Tibial nerve (tissue), 4 donors: ENCODE measurements at places on chromosomes 5 and 9. TPM values are rescaled to one million over a fixed set of nuclear protein-coding genes. Genes with fewer than 3 reads are reported as not detected.

DNA sequence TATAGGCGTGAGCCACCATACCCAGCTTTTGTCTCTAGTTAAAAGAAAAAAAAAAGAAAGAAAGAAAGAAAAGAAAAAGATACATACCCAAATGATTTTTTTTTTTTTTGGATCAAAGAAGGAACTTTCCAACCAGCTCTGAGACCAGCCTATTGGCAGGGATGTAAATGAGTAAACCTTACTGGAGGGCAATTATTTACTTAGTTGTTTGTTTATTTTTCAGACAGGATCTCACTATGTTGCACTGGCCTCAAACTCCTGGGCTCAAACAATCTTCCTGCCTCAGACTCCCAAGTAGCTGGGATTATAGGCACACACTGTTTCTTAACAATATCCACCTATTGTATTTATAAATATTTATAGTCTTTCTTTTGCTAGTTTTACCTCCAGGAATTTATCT is 10.9 kb upstream of the SPOUT1 start:
- no peak for DNase-seq

GRCh38 chr5:42612750-42613366 is 143.8 kb upstream of the CCDC152 start:
- DNase-seq: no peak

DNA sequence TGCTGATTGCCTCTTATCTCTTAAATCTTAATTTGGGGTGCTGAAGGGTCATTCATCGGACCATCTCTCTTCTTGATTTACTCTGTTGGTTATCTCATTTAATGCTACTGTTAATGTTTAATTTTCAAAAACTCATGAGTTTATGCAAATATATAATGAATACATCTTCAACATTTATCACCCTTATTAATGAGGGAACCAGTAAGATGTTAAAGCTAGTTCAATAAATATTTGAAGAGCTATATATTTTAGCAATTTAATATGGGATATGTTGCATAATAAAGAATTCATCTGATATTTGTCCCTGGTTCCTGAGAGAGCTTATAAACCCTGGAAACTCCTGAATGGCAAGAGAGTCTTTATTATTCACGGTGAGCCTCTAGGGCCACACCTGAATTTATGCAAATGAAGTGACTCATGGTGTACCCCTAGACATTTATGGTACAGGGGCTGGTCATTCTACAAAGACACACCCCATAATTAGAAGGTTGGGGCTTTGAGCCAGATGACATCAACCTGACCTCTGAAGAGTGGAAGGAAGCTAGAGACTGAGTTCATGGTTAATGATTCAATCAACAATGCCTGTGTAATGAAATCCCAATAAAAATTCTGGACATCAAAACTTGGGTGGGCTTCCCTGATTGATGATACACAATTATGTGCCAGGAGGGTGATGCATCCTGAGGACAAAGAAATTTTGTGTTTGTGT is 339.5 kb upstream of the ZNF608 start:
- DNase-seq: no peak

DNA sequence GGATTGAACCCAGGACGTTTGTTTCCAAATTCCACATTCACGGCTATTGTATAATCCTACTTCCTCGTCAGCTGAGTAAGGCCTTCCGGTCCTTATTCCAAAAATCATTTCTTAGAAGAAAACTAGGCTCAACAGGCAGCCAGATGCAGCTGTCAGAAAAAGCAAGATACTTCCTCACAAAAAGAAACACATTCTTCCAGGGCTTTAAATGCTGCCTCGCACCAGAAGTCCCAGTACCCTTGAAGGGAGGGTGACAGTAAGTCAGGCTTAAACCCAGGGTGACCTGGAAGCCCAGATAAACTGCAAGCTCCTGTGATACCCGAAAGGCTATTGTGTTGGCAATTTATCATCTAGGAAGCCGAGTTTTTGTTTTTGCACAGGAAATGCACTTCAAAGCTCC is 414.0 kb downstream of the NFIB start:
- DNase-seq: no peak

The HCN1 gene
- total RNA-seq: 21.9 TPM

The FOXI1 gene
- total RNA-seq: 0.44 TPM

GRCh38 chr9:32590898-32591297 is 17.9 kb upstream of the NDUFB6 start:
- no peak for DNase-seq

The SLC6A3 gene
- not detected for total RNA-seq

The ECPAS gene
- total RNA-seq: 101 TPM

DNA sequence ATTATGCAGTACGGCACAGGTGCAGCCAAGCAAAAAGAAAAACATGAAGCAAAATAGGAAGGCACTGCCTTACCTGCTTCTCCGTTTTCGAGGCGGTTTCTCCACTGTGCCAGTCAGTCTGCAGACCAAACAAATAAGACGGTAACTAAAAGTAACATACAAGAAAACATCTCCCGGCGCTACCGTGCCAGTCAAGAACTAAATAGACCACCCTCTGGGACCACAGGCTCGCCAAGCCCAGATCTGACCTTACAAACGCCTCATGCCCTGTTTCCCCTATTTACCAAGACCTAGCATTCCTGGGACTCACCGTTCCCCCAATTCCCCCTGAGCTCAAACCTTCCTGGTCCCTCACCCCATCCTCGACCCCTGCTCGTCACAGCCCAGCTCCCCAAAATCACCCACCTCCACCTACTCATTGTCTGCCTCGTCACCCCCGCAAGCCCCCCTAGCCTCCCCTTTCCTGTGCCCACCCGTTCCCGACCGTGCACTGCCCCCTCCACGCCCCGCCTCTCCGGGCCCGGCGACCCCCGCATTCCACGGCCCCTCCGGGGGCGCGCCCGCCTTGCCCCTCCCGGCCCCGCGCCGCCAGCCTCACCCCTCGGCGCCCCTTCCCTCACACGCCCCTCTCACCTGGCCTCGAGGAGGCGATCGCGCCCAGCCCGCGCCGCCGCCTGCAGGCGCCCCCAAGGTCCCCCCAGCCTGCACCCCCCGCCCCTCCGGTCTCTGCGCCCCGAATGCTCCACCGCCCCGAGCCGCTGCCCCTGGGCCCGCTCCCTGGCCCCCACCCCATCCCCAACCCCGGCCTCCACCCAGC is 560 bp downstream of the SCAI start:
- DNase-seq: no peak

- DNase-seq: no peak
These were observed 13.3 kb downstream of the SLC25A46 start for GRCh38 chr5:110751902-110752762.

GRCh38 chr5:82355496-82355895 is 77.3 kb upstream of the RPS23 start:
- DNase-seq: no peak

- DNase-seq: no peak
These were observed 24.2 kb upstream of the CFAP157 start for GRCh38 chr9:127682351-127683136.

GRCh38 chr9:8890695-8891094 is 1091.1 kb upstream of the DMAC1 start:
- DNase-seq: no peak

GRCh38 chr9:111966124-111966723 is 69.6 kb downstream of the UGCG start:
- DNase-seq: no peak

The ZBTB5 gene
- total RNA-seq: 15.1 TPM

The BARX1 gene
- not detected for total RNA-seq

The KIF4B gene
- total RNA-seq: not detected

GRCh38 chr9:138072161-138072842 is 194.7 kb downstream of the CACNA1B start:
- DNase-seq: no peak
